ENCODE measurements at places on chromosomes 2 and 18. TPM values are rescaled to one million over a fixed set of nuclear protein-coding genes. Genes with fewer than 3 reads are reported as not detected.

DNA sequence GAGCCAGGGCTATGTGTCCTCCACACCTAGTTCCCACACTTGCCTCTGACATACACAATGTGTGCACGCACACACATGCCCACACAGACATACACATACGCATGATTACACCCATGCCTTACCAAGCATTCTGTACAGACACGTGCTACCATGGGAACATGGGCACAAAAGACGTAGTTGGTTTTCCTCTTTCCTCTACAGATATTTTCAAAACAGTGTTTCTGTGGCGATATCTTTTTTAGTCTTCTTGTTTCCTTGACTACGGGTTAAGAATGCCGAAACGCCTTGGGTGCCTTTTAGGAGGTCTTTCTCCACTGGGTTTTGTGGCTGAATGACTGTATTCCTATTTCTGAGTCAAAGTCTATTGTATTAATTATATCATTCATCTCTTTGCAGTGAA is 75.5 kb upstream of the SPTBN1 start:
- no peak for DNase-seq

- DNase-seq = no peak
Measured at GRCh38 chr2:7161501-7161900, 244.3 kb downstream of the RNF144A start.

- no peak for DNase-seq
Measured at GRCh38 chr2:217090024-217090473, 230.2 kb upstream of the TNP1 start.

DNA sequence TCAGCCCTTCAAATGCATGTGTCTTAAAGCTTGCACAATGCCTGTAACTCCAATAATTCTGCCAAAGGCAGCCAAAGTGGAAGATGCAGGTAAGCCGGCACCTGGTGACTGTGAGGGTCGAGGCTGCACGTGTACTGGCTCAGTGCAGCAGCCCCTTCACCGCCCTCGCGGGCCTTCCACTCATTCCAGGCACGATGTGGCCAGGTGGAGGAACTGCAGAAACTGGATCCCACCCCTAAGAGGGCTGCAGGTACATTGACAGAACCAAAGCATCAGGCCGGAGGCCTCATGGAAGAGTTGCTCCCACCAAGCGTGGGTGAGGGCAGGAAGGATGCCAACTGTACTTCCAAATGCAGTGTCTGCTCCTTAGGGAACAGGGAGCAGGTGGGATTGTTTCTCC is 253.4 kb downstream of the HDAC4 start:
- DNase-seq = no peak

CDCA7 gene
- 31.0 TPM for total RNA-seq

GRCh38 chr2:206213514-206213845 is 53.8 kb downstream of the EEF1B2 start:
- DNase-seq = no peak

DNA sequence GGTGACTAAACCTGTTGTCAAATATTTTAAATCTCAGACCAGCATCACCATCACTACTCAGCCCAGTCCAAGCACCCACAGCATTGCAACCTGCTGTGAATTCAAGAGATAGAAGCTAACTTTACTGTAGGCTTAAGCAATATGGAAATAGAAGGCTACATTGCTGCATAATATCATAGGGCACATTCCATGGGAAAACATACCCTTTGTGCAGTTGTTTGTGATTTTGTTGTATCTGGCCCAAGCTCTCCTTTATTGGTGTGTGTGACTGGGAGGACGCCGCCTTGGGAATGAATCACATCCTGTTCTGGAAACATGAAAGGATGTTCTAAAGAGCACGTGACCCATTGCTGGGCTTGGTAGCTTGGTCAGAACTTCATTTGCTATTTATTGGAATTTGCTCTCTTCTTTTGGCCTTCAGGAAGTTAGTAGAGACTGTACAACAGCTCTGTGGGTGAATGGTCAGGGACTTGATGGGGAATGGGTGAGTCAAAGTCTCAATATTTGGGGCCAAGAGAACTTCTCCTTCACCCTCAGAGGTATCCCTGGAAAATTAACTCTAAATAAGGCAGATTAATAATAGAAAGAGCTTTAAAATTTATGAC is 106.8 kb upstream of the SERPINE2 start:
- peak; percentile 17 for DNase-seq

MAPK4 gene
- 0.26 TPM for total RNA-seq

NOL4 gene
- total RNA-seq = 2.1 TPM

ENOSF1 gene
- total RNA-seq = 60.6 TPM

SLC19A3 gene
- 4.8 TPM for total RNA-seq

- no peak for DNase-seq
Measured at GRCh38 chr2:240631548-240632305, 6.4 kb downstream of the GPR35 start.

- no peak for DNase-seq
Measured at GRCh38 chr2:238886453-238887094, 38.7 kb downstream of the TWIST2 start.

IL36RN gene
- not detected for total RNA-seq

DNA sequence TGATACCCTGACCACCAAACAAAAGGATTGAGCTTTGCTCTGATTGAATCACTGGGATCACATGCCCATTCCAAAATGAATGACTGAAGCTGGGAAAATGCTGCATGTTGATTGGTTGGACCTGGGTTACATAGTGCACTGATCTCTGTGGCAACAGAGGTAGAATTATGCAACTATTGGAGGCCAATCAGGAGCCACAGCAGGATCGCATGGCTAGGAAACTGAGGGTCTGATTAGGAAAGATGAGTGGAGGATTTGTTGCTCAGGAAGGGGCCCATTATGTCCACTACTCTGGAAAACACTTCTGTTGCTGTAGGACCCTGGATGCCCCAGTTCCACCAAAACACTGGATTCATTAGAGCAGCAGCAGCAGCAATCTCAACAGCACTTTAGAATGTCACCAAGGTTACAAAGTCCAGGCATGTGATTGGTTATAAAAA is 25.9 kb upstream of the SGPP2 start:
- no peak for DNase-seq

- no peak for DNase-seq
Measured at GRCh38 chr2:98852932-98853331, 83.1 kb downstream of the CRACDL start.

GRCh38 chr2:85838181-85838580 is 50.6 kb downstream of the ST3GAL5 start:
- no peak for DNase-seq

- peak; percentile 57 for DNase-seq
Measured at GRCh38 chr2:47056868-47057686, 98.0 kb downstream of the STPG4 start.

MYL12B gene
- 236 TPM for total RNA-seq

DNA sequence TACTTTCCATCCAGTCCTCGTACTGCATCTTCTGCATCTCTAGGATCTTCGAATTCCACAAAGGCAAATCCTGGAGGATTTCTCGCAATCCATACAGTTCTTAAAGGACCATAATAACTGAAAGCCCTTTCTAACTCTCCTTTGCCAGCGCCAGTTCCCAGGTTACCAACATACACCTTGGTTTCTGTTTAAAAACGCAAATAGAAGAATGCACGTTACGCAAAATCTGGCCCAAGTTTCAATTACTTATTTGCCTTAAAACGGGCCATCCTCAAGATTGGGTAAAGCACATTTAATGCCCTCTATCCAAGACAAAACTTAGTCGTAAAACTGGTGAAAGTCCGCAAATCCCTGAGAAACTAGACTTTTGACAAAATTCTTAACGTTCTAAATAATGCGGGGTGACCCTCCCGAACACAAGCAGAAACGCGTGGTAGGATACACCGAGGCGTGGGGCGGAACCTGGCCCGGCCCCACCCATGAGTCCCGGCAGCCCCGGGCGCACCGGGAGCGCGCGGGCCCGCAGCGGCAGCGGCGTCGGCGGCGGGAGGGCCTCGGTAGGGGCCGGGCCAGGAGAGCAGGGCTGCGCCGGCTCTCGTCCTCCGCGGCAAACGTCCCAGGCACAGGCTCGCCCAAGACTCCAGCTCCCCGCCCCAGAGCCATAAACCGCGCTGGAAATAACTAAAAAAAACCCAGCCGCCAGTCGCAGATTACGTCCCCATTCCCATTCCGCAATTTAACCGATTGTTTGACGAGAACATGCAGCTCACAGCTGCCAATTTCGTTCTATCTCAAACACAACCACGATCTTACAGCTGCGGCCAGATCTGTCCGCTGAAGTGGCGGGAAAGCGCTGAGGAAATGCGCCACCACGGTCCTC is 910 bp downstream of the SRSF7 start:
- DNase-seq = peak; percentile 52

GRCh38 chr2:33307659-33308270 is 168.7 kb upstream of the RASGRP3 start:
- DNase-seq = no peak

- no peak for DNase-seq
Measured at GRCh38 chr18:26440644-26441043, 107.7 kb downstream of the KCTD1 start.

DNA sequence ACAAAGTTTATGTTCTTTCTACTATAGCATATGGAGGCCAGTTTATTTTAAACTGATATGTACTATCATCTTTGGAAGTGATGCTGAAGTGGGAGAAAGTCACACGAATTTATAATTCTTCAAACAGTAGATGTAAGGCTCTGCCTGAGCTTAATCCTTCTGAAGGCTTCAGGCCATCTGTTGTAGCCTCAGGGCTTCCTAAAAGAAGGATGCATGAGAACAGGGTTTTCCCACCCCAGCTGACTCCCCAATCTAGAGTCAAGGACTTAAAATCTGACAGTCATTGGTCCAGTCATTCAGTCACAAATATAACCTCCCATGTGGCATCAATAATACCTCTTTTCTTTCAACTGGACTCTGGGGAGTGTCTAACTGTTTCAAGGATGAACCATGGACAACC is 330.5 kb downstream of the KCNS3 start:
- DNase-seq = no peak

DNA sequence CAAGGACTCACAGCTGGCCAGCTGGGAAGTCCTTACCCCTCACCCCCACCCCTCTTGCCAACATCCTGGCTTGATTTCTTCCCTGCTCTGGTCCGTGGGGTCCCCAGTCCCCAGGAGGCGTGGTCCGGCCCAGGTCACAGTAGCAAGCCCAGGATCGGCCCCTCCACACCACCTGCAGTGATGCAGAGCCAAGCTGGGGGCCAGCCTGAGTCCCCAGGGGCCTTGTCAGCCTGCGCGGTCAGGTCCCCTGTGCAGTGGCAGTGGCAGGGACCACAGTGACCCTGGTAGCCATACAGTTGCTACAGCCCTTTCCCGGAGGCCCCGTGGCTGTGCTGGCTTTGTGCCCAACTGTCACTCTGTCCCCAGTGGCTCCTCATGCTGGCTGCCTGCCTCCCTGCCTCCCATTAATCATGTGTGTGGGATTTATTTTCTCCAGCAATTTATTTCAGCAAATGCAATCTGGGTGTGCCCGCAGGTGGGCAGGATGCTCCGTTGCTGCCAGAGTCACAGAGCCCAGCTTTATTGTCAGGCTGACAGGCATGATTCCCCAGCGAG is 8.8 kb upstream of the PRSS56 start:
- DNase-seq = no peak

- DNase-seq = no peak
Measured at GRCh38 chr2:42202634-42203008, 33.5 kb downstream of the EML4 start.

GRCh38 chr18:55510809-55511208 is 77.2 kb downstream of the TCF4 start:
- DNase-seq = no peak

DNA sequence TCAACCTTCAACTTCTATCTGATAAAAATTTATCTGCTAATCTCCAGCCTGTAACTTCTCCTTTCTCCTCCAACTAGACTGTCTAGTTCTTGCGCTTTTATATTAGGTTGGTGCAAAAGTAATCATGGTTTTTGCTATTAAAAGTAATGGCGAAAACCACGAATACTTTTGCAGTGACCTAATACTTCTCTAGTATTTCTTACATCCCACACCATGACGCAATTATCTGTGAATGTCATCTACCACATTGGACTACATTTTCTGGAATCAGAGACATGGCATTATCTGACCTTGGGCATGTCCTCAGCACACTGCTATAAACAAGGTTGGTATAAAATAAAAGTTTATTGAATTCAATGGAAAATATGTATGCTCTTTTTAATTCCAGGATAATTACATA is 370.2 kb upstream of the LYPD1 start:
- DNase-seq = no peak

MOCOS gene
- 1.4 TPM for total RNA-seq

SNED1 gene
- total RNA-seq = 19.7 TPM

CCDC85A gene
- total RNA-seq = 19.7 TPM

GRCh38 chr2:157786663-157787363 is 89.3 kb downstream of the ACVR1 start:
- no peak for DNase-seq

DNA sequence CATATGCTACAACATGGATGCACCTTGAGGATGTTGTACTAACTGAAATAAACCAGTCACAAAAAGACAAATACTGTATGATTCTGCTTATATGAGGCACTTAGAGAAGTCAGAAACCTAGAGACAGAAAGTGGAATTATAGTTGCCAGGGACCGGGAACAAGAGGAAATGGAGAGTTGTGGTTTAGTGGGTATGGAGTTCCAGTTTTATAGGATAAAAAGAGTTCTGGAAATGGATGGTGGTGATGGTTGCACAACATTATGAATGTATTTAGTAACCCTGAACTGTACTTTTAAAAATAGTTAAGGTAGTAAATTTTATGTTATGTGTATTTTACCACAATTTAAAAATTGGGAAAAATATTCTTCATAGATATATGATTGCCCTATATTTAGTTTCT is 97.7 kb downstream of the DPP4 start:
- no peak for DNase-seq

- no peak for DNase-seq
Measured at GRCh38 chr2:26316041-26316440, 29.9 kb upstream of the SELENOI start.

DNA sequence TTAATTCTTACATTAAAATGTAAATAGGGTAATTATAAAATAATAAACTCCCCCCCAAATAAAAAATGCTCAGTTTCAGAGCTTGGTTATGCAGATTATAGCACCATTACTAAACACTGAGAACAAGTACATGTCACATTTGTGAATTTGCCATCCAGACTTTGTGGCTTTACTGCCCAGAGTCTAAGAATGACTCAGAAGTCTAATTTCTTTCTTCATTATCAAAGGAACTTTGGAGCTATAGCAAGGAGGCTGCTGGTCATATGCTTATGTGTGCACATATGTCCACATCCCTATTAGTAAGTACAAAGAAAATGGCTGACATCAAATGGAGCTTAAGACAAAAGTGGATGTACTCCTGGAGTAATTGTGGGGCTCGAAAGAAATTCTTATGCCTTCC is 248.5 kb upstream of the SESTD1 start:
- no peak for DNase-seq

SMYD1 gene
- total RNA-seq = not detected

GREB1L gene
- 13.6 TPM for total RNA-seq

- DNase-seq = no peak
Measured at GRCh38 chr2:64212801-64213321, 68.6 kb upstream of the PELI1 start.

SOX11 gene
- not detected for total RNA-seq

LAMA1 gene
- 13.5 TPM for total RNA-seq

- no peak for DNase-seq
Measured at GRCh38 chr2:84830758-84831500, 50.0 kb downstream of the TRABD2A start.

GRCh38 chr2:187469538-187469937 is 21.5 kb upstream of the CALCRL start:
- no peak for DNase-seq

GRCh38 chr2:85754313-85755095 is 713 bp downstream of the ATOH8 start:
- DNase-seq = no peak

KYNU gene
- 5.3 TPM for total RNA-seq

HTR2B gene
- total RNA-seq = 8.6 TPM

GRCh38 chr18:67813380-67814028 is 297.0 kb upstream of the DSEL start:
- no peak for DNase-seq

GRCh38 chr18:32093102-32093511 is 1.4 kb downstream of the RNF138 start:
- peak; percentile 36 for DNase-seq

KIF1A gene
- not detected for total RNA-seq

Data from uterus (tissue), 4 donors.